Stimulated activated CD4-positive, alpha-beta T cell treated with anti-CD3 and anti-CD28 coated beads, TNF-alpha, amount 100 ng/mL, for 4 hours (primary cell): ENCODE measurements at places on chromosomes 12 and 14.

DNA sequence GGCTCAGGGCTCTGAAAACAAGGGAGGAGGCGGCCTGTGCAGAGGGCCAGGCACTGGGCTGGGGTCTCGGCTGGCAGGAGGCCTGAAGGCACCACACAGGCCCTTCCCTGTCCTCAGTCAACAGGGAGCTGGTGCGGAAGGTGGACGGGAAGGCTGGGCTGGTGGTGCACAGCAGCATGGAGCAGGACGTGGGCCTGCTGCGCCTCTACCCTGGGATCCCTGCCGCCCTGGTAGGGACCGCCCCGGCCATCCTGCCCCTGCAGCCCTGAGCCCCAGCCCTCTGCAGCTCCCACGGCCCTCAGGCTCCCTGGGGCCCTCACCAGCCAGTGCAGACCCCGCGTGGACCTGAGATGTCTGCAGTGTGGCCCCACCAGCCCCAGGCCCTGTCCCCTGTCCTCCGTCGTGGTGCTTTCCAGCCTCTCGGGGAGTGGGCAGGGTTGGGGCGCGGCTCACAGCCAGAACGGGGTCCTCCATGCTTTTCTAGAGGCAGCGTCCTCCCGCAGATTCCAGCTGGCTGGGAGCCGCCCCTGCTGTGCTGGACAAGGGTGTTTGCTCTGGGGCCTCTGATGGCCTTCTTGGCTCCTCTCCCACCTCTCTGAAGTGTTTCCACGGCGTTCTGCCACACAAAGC, 18.1 kb downstream of the ASPG start:
- DNase-seq: no peak

- DNase-seq: no peak
Measured at GRCh38 chr14:51472881-51473280, 178.8 kb upstream of the FRMD6 start.

DNA sequence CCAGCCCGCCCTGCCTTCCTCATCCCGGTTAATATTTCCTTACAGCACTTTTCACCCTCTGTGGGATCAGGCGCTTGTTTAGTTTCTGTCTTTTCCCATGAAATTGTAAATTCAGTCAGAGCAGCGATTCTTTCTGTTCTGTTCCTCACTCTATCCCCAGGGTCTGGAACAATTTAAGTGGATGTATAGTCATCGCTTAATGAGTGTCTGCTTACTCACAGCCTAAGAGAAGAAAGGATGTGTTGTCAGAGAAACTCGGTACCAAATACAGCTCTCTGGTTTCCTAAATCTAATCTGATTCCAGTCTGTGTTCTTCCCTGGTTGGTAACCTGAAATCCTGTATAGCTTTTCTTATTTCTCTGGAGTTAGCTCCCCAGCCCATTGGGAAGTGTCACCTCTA, 44.9 kb downstream of the FOS start:
- DNase-seq: no peak

GRCh38 chr12:57641699-57642442, 8.9 kb upstream of the B4GALNT1 start:
- DNase-seq: no peak

DNA sequence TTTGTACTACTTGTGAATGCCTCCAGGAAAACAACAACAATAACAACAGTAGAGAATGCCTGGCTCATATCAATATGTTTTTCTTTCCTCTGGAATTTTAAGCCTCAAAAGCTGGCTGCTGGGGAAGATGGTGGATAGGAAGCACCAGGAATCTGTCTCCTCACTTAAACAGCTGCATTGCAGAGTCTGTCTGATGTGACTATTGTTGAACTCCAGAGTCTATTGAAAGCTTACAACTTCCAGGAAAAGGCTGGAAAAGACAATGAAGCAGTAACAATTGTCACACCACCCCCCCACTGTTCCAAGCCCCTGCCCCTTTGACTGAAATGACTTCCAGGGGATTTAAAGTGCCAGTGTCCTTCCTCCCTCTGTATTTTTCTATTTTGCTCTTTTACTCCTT, 309.7 kb downstream of the BMP4 start:
- DNase-seq: no peak

GRCh38 chr14:55059333-55059732, 7.9 kb downstream of the MAPK1IP1L start:
- no peak for DNase-seq

- DNase-seq: no peak
Measured at GRCh38 chr12:91100906-91101305, 10.4 kb downstream of the LUM start.

GRCh38 chr12:8064131-8064530, 2.0 kb downstream of the C3AR1 start:
- DNase-seq: no peak

GRCh38 chr12:45880533-45880932, 109.8 kb downstream of the SCAF11 start:
- DNase-seq: no peak

DNA sequence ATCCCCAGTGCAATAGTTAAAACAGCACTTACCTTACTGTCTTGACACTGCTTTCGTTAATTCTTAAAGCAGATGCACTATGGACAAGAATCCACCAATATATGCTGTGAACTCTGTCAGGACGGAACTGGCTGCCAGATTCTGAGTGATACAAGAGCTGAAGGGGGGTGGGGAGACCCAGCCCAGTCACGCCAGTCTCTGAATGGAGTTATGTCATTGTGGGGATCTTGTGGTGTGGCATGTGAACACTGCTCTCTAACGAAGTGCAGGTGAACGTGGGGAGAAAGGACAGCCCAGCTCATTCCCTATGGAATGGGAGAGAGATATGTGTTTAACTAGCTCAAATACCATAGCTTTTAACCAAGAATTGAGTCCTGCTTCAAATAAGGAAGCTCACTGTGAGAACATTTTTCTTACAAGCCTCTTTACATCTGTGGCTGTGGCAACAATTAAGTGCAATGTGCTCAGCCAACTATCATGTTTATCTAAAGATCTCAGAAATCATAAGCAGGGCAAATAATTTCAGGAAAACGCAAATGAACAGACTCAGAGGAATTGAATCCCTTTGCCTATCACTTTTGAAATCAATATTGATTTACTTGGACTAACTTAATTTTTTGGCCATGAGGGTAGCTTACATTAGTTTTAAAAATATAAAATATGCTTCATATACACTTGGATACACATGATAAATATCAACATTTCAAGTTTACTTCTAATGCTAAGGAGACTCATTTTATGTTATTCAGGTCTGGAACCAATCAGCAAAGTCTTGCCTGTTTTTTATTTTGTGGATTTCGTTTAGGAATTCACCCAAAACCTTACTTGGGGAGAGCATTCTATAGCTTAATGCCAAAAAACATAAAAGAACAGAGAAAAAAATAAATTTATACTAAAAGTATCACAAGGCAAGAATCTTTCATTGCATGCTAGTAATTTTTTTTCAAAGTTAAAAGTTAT, at the start of gene LUM:
LUM (minus strand) TSS at position 129 of the 960 bp plus-strand sequence. CDS start 2,515 bp downstream, outside the sequence.
- no peak for DNase-seq

DNA sequence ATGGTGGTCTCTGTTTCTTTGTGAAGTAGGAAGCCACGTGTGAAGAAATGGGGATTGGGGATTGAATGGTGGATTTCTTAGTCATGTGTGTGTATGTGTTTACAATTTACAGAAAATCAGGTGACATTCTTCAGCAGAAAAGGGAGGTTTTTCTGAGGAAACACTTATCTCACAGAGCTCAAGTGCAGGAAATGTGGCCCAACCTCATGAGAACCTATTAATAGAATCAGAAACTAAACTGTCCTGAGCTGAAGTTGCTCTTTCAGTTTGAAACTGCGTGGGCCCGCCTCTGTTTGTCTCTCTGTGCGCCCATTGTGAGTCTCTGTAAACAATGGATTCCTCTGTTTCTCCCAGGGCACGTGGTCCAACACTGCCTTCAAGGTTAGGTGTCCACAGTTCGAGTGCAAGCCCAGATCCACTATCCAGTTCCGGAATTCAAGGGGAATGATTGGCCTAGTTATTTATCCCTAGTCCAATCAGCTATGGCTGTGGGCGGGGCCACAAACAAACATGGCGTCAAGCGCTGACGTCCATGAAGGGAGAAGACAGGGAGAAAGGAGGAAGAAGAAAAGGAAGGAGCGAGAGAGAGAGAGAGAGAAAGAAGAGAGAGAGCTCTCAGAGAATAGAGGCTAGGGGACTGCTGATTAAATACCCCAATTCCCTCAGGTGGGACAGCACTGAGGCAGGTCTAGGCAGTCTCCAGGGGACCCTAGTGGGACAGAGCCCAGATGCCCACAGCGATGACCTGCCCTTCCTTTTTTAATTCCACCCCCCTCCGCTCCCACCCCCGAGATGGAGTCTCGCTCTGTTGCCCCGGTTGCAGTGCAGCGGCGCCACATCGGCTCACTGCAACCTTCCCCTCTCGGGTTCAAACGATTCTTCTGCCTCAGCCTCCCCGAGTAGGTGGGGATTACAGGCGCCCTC, 31.4 kb upstream of the C12orf76 start:
- peak; percentile 31 for DNase-seq

DNA sequence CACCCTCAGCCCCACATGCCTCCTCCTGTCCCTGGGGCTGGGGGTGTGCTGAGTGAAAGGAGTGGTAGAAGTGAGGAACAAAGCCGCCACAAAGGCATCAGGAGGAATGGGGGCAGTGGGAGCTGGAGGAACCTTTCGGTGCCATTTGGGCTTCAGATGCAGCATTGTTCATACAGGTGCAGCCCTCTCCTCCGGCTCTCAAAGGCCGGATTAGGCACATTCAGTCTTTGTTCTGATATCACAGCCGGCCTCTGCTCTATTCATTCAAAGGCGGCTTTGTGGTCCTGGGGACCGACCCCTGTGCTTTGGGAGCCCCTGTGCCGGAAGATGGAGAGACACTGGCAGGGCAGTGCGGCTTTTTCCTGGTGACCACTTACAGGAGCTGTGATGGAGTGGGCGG, 53.2 kb downstream of the SMOC1 start:
- no peak for DNase-seq

DNA sequence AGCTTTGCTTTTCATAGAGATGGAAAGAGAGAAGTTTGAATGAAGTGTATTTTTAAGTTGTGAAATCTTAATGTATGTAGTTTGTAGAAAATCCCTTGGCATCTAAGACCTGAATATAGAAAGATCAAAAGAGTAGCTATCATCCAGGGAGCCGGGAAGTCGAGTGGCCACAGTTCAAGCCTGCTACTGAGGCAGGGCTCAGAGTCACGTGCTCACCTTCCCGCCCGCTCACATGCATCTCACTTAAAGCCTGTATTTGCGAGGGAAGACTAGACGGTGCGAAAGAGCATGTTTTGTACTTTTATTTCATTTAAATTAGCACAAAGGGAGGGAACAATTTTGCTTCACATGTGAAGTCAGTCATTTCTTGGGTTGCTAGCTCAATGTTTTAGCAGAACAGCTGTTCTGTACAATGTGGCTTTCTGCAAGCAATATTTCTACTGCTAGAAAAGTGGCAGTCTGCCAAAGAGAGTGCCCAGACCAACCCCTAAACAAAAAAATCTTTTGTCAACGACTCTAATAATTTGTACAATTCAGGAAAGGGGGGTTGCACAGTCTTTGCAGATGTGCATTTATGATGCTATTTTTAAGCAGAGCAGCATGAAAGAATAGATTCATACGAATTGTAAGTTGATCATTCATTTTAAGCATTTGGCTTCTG, 290.7 kb downstream of the NPAS3 start:
- no peak for DNase-seq

DNA sequence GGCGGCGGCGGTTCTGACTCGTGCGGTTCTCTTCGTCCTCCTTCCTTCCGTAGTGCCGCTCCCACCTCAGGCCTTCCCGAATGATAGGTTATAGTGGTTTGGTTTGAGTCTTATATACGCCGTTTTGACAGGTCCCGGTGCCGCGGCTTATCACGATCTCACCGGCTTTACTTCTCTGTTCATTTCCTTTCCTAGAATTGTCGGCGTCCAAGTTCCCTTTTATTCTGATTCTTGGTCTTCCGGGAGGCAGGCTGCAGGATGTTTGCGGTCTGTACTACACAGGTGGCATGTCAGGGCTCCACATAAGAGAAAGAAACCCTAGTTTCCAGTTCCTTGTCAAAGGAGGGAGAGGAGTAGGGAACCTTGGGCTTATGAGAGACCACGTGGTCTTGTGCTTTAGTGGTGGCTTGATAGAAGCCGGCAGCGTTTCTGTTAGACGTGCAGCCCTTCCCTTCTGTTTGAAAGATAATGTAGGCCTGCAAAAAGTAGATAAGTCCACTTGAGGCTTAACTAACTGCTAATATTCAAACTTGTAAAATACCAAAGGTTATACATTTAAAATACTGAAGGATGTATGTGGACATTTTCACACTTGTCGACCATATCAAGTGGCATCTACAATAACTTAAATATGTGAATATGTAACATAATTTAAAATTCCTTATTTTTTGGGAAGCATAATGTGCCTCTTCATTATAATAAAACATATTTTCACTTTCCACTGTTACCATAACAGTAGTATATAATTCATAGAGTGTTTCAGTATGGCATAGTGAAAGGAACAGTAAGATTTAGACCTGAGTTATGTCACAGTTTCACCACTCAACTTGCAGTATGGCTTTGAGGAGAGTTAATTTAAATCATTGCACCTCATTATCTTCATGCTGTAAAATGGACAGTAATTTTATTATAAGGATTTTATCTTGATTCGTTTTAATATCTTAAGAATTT, 804 bp downstream of the USP15 start:
- peak; percentile 38 for DNase-seq

GRCh38 chr14:63555572-63555971, 12.4 kb upstream of the PPP2R5E start:
- DNase-seq: no peak

- DNase-seq: no peak
Measured at GRCh38 chr12:46676396-46676795, 149.4 kb downstream of the SLC38A4 start.

DNA sequence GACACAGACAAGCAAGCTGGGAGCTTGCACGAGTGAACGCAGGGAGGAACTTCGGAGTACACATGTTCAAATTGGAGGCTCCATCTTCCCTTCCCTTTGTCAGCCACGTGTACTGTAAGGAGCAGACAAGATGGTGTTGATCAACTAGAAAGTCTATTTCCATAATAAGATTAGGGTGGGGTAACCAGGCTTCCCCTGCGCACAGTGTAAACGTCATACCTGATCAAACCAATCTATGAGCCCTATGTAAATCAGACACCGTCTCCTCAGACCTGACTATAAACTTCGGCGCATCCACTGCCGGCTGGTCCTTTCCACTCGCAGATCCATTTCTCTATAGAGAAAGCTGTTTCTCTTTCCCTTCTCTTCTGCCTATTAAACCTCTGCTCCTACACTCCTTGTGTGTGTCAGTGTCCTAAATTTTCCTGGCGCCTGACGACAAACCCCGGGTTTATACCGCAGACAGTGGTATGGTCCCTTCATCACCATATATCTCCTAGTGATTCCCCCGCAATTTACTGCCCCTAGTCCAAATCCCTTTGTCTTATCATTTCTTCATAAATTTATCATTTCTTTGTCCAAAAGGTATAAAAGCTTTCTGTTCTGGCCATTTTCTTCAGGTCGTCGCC, 7.5 kb upstream of the ETFBKMT start:
- no peak for DNase-seq

GRCh38 chr12:57865084-57865751, 18.7 kb upstream of the CTDSP2 start:
- peak; percentile 36 for DNase-seq

- DNase-seq: no peak
Measured at GRCh38 chr14:79057333-79057732, 887.2 kb downstream of the NRXN3 start.

GRCh38 chr14:56304456-56304855, 186.2 kb downstream of the PELI2 start:
- no peak for DNase-seq
